ENCODE measurements at places on chromosomes 5 and 9.

DNA sequence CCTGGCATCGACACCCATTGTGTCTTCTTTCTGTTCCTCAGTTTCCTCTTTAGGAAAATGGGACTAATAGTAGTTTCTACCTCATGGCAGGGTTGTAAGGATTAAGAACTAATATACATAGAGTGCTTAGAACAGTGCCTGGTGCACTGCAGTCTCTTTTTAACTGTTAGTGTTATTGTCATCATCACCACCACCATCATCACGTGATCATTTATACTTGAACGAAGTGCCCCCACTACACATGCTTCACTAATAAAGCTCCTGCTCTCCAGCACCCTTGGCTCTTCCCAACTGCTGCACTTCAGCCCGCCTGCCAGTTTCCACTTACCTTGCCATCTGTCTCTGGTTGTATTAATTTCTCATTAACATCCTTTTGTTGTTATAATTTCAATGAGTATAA lies 35.8 kb upstream of the MAST4 start:
- DNase-seq, result no peak

DNA sequence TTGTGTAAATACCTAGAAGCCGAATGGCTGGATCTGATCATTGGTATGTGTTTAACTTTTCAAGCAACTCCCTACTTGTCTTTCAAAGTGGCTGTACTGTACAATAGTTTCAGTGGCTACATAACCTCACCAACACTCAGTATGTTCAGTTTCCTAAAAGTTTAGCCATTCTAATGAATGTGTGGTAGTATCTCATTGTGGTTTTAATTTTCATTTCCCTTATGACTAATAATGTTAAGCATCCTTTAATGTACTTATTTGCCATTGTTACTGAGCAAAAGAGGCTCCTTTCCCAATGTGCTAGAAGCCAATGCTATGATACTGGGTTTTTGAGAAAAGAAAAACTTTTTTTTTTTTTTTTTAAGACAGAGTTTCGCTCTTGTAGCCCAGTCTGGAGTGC lies 27.8 kb upstream of the ALDOB start:
- DNase-seq, result no peak

DNA sequence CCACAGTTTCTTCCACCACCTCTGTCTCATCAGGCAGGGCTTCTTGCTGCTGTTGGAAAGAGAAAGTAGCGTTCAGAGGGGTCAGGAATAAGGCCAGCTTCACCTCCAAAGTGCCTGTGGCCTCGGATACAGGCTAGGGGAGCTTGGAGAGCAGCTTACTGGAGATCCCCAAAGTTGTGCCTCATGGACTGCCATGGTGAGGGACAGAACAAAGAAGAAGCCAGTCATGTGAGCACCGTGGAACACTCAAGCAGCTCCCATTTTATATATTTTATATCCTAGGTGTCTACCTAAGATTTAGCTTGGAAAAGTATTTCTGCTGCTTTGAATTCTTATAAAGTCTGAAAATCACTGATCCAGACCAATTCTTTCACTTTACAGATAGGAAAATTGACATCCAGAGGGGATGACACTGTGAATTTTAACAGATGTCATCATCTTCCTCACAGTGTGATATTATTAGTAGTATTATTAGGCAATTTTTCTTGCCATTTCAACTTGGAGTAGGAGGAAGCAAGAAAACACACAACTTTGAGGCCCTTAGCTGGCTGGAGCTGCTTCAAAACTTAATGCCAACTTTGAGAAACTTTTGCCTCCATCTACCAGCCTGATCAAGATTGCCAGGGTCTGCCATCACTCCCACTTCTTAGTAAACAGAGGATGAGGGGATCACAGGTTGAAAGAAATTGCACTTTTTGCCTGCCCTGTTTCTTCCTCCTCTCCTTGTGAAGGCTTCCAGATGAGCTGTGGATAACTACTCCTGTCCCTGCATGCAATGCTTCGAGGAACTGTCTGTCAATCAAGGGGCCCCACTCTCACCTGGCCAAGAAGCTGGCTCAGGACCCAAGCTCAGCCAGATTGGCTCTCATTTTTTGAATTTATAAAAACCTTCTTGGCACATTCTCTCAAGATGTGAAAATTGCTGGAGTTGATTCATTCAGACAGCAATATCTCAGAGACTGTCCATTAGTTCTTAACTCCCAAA lies 11.8 kb downstream of the SPARC start:
- DNase-seq, result no peak

- no peak for DNase-seq
Observed at GRCh38 chr5:151615431-151615830, 24.3 kb upstream of the FAT2 start.

- DNase-seq, result no peak
Observed at GRCh38 chr5:156339139-156339841, 12.3 kb downstream of the SGCD start.

- no peak for DNase-seq
Observed at GRCh38 chr5:79200573-79201183, 35.3 kb upstream of the JMY start.

DNA sequence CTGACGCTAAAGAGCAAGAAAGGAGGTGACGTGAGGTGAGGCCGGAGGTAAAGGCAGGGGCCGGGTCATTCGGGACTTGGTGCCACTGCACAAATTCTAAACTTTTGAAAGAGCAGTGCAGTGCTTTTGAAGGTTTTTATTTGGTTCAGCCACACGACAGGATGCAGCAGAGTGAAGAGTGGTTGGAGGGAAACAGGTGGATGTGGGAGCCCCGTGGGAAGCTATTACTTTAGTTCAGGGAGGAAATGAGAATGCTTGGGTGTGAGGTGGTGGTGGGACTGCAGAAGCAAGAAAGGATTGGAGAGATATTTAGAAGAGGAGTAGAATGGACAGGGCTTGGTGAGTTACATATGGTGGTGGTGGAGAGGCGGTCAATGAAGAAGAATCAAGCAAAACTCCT lies 64.7 kb upstream of the ITGA2 start:
- DNase-seq, result no peak

DNA sequence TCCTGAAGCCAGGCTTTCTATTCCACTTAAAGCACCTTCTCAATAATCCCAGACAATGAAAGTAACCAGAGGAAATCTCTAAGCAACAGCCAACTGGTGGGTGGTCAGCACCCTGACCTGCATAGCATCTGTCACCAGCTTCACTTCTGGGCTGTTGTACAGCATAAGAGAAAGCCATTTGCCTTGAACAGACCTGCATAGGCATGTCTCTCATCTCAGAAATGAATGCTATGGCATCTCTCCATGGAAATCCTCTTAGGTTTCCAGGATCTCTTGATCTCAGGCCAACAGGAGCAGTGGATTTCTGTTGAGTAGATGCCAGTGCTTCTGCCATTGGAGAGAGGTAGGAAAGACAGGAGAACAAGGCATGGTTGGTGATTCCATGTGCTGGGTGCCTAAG lies 213.6 kb downstream of the GRIA1 start:
- no peak for DNase-seq

DNA sequence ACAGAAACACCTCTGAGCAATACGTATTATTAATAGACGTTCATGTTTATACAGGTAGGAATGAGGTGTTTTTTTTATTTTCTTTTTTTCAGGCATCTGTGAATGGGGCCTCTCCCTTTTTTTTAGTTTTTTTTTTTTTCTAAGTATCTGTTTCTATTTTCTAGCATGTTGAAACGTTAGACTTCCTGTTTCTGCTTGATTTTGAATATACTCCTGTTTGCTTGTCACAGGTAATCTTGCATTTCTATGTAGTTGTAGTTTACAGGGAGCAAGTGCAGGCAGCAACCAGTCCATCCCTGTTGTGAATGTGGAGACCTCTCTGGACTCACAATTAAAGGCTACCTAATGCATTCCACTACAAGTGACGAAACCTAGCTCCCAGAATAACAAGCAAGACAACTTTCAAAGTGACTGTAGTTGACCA lies 22.8 kb upstream of the TNFAIP8 start:
- no peak for DNase-seq
